ENCODE measurements at places on chromosomes 4 and X.

DNA sequence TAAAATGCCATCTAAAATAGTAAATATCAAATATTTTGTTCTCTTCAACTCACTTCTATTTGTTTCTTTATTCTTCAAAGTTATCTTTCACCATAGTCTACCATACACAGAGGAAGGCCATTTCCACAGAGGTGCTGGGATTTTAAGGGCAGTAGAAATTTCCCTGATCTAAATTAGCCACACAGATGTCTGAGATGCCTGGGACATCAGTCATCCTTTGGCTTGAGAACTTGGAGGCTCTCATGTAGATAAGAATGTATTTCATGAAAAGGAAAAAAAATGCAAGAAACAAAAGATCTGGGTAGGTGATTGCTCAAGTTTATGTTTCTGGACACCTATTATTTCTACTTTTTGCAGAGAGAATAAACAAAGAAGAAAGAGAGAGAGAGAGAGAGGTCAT is 1008.2 kb downstream of the NLGN4X start:
- DNase-seq = no peak

- no peak for DNase-seq
Observed at GRCh38 chr4:1599026-1599481, 85.1 kb downstream of the FAM53A start.

GRCh38 chr4:184798504-184798903 is 27.3 kb downstream of the ACSL1 start:
- DNase-seq = no peak

GRCh38 chr4:153089742-153090141 is 114.5 kb upstream of the TRIM2 start:
- no peak for DNase-seq

GRCh38 chr4:110181890-110182289 is 16.5 kb downstream of the ELOVL6 start:
- no peak for DNase-seq

- peak; percentile 85 for DNase-seq
Observed at GRCh38 chrX:151902813-151903591, 9.7 kb upstream of the MAGEA4 start.

- no peak for DNase-seq
Observed at GRCh38 chrX:1860936-1861594, 246.2 kb downstream of the ASMT start.

- DNase-seq = peak; percentile 3
Observed at GRCh38 chrX:80578517-80579105, 158.4 kb downstream of the TENT5D start.

DNA sequence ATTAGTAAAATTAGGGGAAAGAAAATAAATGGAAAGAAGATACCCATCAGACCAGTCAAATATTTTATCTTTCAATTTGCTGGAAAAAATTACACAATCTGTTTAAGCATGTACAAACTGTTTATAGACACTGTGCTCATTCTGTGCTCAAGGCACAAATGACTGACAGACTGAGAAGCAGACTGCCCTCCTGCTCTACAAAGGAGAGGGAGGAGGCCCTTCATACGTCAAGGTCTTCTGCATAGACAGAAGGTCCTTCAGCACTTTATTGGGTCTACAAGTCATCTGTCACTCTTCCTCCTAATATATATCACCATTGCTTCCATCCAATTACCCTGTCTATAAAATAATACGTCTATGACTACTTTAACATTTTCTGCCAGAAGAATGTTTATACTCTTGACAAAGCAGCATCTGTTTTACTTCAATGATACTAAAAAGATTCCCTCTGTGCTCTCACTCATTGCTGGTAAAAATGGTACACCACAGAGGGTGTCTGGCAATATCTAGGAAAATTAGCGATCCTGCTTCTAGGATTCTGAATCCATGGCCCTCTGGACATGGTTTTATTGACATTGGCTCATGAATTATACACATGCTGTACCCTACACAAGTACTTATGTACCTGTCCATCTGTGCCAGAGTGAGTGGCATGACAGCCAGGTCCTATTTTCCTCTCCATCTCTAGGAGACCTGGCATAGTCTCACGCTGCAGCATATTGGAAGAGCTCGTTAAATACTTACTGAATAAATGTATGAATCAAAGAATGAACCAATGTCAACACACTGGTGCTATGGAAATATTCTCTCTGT is 11.3 kb downstream of the SLC10A6 start:
- DNase-seq = no peak

- no peak for DNase-seq
Observed at GRCh38 chr4:53912766-53913497, 151.5 kb downstream of the CHIC2 start.

GRCh38 chr4:150078579-150079080 is 385 bp downstream of the DCLK2 start:
- peak; percentile 47 for DNase-seq
